ENCODE measurements at places on chromosomes 7 and 10. TPM values are rescaled to one million over a fixed set of nuclear protein-coding genes. Genes with fewer than 3 reads are reported as not detected.

GRCh38 chr7:129434675-129435318, 565 bp downstream of the STRIP2 start:
- no peak for ATAC-seq

- peak; percentile 70 for ATAC-seq
Measured at GRCh38 chr10:60963441-60964256, 19.7 kb upstream of the RHOBTB1 start.

GRCh38 chr10:33746836-33747268, 412.4 kb upstream of the NRP1 start:
- no peak for ATAC-seq

DNA sequence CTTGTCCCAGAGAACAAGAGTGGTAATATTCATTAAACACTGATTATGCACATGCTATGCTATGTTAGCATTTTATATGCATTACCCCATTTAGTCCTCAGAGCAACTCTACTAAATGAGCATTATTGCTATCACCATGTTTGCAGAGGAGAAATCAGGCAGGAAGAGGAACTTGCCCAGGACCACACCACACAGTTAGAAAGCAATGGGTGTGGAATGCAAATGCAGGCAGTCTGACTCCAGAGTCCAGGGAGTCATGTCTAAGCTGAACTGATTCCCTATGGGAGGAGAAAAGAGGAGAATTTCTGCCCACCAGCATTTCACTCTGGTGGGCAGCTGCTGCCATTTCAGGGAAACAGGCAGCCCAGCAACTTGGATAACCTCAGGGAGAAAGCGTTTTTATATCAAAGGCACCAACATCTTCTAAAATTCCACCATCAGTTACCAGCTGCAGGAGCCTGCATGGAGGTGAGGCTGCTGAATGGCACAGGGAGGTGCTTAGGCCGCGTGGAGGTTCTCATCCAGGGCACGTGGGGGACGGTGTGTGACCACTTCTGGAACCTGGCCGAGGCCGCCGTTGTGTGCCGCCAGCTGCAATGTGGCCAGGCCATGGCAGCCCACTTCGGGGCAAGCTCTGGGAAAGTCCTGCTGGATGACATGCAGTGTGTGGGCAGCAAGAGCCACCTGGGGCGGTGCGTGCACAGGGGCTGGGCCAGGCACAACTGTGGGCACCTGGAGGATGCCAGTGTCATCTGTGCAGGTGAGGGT, 68.2 kb upstream of the C10orf120 start:
- ATAC-seq: no peak

The GPER1 gene
- total RNA-seq: 0.24 TPM

The CAV1 gene
- not detected for total RNA-seq
